ENCODE measurements at places on chromosomes 11 and 22.

DNA sequence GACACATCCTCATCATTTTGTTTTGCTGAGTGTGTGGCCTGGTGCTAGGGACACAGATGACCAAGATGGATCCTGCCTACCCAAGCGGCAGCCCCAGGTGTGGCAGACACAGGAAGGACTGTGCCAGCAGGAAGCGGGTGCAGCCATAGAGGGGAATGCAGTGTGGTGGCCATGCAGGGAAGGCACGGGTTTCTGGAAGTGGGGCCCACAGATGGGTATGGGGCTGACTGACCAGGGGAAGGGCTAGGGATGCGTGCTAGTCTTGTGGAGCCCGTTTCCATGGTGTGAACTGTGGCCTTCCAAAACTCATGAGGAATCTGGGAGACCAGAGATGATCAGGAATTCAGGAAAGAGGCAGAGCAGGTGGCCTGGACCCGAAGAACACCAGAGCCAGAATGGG lies 33.5 kb downstream of the YPEL1 start:
- DNase-seq, result no peak

DNA sequence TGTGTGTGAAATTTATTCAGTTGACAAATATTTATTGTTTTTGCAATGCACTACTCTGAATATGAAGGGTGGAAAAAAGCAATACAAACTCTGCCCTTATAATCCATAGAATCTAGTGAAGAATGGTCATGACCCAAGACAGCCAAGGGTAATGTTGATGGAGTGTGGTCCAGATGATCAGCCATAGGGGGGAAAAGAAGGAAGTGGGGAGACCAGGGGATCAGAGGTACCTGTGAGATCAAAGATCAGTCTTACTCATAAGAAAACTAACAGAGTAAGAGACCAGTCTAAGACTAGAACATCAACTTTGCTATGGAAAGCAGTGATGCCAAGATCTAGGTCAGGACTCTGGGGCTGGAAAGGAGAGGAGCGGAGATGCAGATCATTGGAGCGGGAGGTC lies 47.0 kb upstream of the ETS1 start:
- DNase-seq, result no peak

DNA sequence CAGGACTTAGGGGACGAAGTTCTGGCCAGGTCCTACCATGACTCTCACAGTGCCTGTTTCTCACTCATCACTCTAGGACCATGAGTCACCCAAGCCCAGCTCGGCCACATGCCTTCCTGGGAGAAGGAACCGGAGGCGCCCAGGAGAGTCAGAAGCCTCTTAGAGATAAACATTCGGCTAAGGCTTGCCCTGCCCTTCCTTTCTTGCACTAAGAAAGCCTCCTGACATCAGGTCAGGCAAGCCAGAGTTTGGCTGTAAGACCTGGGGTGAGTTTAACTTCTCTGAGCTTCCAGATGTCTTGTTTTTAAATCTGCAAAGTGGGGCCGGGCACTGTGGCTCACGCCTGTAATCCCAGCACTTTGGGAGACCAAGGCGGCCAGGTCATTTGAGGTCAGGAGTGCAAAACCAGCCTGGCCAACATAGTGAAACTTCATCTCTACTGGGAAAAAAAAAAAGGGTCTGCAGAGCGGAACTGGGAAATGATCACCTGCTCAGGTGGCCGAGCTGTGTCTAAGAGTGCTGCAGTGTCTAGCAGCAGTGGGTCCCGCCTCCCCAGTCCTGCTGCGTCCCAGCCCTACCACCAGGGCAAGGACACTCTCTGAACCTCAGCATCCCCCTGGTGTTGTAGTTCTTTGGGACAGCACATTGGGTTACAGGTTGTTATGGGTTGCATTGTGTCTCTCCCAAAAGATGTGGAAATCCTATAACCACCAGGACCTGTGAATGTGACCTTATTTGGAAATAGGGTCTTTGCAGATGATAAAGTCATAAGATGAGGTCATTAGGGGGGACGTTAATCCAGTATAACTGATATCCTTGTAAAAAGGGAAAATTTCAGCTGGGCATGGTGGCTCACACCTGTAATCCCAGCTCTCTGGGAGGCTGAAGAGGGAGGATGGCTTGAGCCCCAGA lies 1.8 kb upstream of the CARS1 start:
- DNase-seq, result no peak

- DNase-seq, result peak; percentile 19
Measured at GRCh38 chr22:28442711-28443525, 236.7 kb downstream of the TTC28 start.

DNA sequence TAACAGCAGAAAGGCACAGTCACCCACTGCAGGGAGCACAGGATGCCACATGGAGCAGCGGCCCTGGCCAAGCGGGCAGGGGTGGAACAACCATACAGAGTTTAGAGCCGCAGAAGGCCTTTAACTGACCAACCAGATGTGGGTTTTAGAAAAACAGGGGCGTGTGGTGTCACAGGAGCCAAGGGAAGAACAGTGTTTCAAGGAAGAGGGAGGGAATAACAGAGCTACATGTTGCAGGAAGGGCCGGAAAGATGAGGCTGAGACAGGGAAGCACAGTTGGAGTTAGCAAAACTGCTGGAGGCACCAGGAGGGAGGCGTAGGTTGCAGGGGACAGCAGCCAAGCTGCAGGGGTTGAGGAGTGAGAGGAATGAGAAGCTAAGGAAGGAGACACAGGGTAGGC lies 7.8 kb upstream of the NAA40 start:
- DNase-seq, result no peak

GRCh38 chr11:92453055-92453454 lies 228.4 kb downstream of the FAT3 start:
- no peak for DNase-seq

- no peak for DNase-seq
Measured at GRCh38 chr11:46918788-46919513, 601 bp upstream of the LRP4 start.

- no peak for DNase-seq
Measured at GRCh38 chr11:2889362-2890273, 4.0 kb upstream of the CDKN1C start.

DNA sequence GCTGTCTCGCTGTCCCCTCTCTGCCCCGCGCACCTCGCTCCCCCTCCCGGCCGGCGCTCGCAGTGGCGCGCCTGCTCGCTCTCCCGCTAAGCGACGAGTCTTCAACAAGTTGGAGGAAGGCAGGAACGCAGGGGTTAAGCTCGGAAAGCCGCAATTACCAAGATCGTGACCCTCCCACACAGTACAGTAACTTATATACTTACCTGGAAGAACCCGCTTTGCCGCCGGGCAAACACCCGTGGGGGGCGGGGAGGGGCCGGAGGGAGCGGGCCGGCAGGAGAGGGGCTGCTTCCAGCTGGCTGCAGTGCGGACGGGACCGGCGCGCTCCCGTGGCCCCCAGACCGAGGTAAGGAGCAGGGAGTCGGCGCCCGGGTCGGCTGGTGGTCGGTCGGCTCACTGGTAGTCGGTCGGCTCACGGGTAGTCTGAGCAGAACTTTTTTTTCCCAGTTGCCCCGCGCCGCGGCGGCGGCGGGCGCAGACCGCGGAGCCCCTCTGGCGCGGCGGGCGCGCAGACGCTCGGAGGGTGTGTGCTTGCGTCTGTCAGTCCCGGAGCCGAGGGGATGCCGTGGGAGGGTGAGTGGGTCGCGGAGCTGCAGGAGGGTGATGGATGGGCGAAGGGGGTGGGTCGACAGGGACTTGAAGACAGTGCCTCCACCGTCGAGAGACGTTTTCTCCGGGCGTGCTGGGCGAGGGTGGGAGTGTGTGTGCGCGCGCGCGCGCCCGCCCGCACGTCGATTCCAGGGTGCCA lies 101.2 kb upstream of the HSD17B12 start:
- peak; percentile 60 for DNase-seq

- no peak for DNase-seq
Measured at GRCh38 chr11:214083-214482, 6.6 kb downstream of the RIC8A start.

GRCh38 chr11:61650781-61651571 lies 29.2 kb upstream of the DAGLA start:
- DNase-seq, result no peak

GRCh38 chr11:70694371-70694770 lies 296.0 kb downstream of the CTTN start:
- no peak for DNase-seq

DNA sequence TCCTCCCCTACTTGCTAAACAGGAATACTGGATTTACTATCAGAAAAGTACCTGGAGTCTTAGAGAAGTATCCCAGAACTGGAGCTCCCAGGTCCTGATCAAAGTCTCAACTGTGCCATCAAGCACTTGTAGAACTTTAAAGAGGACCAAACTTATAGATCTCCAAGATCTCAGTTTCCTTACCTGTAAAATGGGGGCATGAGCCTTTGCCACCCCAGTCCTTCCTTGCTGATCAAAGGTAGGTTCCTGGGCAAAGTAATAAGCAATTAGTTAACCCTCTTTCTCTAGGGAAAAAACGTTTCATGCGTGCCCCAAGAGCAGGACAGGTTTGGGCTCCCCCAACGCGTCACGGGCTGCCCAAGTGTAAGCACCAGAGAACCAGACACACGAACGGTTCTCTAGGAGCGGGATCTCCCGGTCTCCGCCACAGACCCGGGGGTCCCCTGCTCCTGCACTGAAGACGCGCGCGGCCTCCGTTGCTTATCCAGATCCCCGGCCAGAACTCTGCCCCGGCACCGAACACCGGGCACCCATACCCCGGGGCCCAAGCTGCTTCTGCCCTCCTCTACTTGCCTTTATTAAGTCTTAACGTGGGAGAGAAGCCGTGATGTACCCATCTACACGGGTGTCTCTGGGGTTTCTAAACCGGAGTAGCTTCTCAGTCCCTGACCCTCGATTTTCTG lies 505 bp downstream of the ZNF214 start:
- no peak for DNase-seq

DNA sequence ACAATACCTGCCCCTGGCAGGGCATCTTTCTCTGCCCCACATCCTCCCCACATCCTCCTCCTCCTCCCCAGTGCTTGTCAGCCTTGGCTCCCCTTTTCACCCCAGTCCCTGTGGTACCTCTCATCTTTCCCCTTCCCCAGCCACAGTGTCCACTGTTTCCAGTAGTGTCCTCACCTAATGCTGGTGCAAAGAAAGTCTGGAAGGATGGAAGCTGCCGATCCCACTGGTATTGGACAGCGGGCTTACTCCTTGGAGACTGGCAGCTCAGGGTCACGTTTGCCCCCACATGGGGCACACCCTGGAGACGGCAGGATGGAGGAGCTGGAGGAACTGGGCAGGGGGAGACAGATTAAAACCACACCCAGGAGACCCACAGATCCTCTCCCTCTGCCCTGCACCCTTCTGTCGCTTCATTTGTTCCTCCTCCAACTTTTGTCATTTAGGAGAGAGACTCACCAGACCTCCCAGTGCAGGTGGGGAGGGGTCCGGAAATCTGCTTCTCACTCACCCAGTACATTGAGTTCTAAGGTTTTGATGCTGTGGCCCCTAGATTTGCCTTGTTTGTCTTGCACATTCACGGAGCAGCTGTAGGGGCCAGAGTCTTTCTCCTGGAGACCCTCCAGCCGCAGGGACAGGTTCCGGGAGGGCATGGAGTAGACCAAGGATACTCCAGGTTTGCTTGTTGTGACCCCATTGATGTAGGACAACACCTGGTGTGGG lies 4.1 kb upstream of the VSIG2 start:
- DNase-seq, result no peak

- DNase-seq, result no peak
Measured at GRCh38 chr22:37299969-37300509, 17.7 kb downstream of the CYTH4 start.

DNA sequence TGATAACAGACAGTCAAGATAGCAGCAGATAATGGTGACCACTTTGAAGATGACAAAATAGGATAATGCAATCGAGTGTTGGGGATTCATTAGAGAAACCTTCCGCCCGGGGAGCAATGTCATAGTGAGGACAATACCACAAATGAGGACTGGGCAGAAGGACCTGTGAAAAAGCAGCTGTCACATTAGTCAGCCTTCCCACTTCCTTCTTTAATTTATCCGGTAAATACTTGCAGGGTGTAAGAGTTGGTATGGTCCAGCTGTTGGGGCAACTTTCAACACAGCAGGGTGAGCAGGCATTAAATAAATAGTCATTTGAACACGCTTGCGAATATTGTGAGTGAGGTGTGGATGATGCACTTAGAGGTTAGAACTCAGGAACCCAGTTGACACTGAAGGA lies 132.5 kb upstream of the KIRREL3 start:
- DNase-seq, result no peak

GRCh38 chr11:92623055-92623454 lies 346.4 kb upstream of the MTNR1B start:
- DNase-seq, result no peak

DNA sequence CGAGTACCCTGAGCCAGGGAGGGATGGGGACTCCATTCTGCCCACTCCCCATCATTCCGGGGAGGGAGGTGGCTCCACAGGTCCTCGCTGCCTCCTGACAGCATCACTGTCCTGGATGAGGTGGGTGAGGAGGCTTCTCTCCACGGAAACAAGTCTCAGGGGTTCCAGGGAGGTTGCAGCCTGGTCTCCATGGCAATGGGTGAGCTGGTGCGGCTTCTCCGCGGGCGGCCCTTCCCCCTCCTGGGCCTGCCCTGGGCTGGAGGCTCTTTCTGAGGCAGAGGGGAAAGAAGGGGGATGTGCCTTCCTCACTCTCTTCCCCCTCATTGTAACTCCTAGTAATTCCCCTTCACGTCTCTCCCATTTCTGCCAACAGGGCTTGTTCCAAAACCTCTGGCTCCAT lies 37.1 kb upstream of the PARVG start:
- no peak for DNase-seq

DNA sequence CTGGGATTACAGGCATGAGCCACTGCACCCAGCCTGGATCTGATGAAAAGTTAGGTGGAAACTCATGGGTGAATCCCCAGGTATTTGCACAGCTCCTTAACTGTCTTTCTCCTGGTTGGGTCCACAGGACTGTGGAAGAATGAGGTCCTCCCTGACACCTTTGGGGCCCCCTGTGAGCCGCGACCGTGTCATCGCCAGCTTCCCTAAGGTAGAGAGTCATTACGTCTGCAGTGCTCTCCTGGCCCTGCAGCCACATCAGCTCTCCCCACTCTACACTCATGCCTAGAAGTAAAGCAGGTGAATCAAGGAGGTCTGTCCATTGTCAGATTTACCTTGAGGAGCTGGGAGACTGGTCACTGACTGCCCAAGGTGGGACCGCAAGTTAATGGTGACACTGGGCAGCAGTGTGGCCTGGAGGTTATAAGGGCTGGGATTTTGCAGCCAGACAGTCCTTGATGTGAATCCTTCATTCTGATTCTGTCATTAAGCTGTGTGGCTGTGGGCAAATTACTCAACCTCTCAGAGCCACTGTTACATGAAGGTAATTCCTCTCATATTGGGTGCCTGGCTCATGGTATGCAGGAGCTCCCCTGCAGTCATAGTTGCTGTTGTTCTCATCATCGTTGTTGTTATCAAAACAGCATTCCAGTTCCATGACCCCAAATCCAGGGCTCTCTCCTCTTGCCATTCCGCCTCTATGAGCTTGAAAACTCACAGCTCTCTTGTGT lies 1.4 kb downstream of the RAB36 start:
- DNase-seq, result no peak

DNA sequence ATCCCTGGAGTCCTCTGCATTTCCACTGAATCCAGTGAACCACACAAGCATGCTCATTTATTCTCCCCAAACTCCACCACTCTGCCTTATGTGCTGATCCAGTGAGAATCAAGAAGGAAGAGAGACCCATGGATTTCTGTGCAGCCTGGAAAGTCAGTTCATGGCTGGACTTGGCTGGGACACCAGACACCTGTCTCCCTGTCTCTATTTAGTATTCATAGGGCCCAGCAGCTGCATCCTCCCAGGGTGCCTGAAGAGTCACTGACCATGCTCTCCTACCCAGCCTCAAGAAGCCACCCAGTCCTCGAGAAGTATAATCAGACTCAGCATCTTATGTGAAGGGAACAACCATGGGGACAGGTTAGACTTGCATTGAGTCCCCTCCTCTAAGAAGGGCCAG lies 83.2 kb downstream of the ZNF280B start:
- DNase-seq, result no peak
